ENCODE measurements at places on chromosomes 1 and 21.

- DNase-seq: peak; percentile 87
Measured at GRCh38 chr1:22416555-22417454, 34.8 kb upstream of the ZBTB40 start.

DNA sequence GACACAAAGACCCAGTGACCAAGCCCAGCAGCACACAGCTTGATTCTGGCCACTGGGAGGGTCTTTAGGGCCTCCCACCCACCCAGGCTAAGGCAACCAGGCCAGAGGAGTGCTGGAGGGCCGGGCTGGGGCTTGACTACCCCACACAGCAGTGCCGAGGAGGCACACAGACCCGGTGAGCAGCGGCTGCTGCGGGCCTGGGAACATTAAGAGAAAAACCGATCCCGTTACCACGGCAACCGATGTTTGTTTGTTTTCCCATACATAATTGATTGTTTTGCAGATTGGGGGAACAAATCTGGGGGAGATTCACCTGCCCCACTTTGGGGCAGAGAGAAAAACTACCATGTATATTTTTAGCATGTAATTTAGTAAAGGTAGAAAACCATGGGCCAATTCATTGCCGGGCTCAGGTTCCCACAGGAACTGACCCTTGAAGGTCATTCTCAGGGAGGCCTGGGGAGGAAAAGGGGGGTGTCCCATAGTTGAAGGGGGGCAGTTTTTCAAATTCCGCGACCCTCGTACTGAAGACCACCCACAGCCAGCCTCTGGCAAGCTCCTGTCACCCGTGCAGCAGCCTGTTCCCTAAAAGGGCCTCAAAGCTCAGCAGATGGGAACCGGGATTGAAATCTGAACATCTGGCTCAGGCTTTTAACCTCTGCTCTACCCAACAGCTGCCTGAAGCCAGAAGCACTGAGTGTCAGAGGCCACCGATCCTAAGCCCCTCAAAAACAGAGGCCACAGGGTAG, 35.3 kb downstream of the CHD5 start:
- DNase-seq: no peak

GRCh38 chr1:53516181-53516580, 57.0 kb downstream of the DMRTB1 start:
- DNase-seq: no peak

DNA sequence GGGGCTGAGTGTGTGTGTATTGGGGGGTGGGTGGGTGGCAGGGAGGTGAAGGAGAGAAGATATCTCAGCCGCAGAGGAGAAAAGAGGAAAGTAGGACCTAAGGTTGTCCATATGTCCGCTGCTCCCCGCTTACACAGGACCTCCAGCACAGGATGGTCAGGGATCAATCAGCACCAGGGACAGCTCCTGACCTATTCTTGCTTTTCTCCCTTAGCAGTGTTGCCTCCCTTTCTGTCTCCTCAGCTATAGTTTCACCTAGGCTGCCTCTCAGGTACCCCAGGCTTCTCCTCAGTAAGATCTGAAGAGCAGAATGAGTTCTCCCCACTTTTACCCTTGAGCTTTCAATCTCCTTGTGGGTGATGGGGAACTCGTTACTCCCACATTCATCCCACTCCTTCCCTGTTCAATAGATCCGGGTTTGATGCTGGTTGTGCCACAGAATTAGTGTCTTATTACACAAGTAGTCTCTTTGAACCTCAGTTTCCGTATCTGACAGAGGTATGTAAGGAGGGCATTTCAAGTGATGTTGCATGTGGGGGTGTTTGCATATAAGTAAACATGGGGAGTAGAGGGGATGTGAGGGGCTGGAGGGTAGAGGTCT, 1.4 kb upstream of the DPH2 start:
- peak; percentile 49 for DNase-seq

- no peak for DNase-seq
Measured at GRCh38 chr1:78005755-78006154, 1.0 kb downstream of the DNAJB4 start.

- DNase-seq: no peak
Measured at GRCh38 chr1:150126811-150127210, 22.9 kb upstream of the PLEKHO1 start.

- DNase-seq: peak; percentile 25
Measured at GRCh38 chr1:85027242-85027983, 20.9 kb downstream of the MCOLN3 start.

- no peak for DNase-seq
Measured at GRCh38 chr21:43294194-43294902, 125.5 kb downstream of the CRYAA start.

DNA sequence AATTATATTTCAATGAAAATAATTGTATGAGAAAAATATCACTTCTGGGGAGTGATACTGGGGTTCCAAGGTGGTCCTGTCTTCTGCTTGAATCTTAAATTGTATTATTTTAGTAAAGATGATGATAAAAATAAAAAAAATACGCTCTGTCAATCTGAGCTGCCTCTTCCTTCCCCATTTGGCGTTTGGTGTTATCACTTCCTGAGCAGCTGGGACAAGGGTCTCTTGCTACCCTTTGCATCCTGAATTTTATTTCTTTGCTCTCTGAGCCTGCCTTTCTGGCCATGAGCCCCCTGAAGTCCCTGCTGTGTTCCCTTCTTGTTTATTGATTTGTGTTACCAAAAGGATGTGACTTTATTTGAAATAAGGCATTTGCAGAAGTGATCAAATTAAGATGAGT, 111.0 kb downstream of the KCNJ6 start:
- DNase-seq: no peak

- no peak for DNase-seq
Measured at GRCh38 chr1:194026422-194026821, 840.0 kb upstream of the B3GALT2 start.

- no peak for DNase-seq
Measured at GRCh38 chr21:35511696-35512162, 462.6 kb upstream of the RUNX1 start.

DNA sequence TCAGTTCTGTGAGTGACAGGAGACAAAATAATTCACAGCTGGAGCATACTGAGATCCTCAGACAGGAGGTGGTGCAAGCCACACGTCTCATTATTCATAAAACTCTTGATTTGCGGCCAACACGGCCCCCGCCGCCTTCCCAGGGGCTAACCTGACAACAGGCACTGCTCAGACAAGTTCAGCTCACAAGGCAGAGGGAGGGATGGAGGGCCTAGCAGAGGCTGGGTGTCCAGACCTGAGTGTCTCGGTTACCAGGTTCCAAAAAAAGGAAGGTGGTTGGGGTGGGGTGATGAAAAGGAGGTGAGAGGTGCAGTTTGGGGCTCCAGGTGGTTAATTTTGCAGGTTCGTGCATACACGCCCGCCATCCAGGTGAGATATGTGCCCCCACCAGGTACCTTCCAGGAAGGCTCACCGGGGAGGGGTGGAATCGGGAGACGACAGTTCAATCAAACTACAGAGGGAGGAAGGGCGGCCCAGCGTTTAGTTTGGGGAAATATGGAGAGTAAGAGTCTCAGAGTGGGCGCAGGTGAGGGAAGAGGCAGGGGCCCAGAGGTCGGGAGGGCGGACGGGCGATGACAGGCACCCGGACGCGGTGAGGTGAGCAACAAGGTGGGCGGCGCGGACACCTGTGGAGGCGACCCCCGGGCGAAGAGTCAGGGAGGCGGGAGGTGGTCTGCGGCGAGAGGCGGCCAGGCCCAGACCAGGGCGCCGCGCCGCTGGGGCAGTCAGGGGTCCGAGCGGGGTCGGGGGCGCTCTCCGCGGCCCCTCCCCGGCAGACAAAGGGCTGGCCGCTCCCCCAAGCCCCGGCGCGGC, 629 bp downstream of the CTNNBIP1 start:
- DNase-seq: peak; percentile 65

Measured in activated naive CD4-positive, alpha-beta T cell treated with anti-CD3 and anti-CD28 coated beads for 36 hours (primary cell).